Glutamatergic neuron (in vitro differentiated cells): ENCODE measurements at places on chromosomes 7 and 10. TPM values are rescaled to one million over a fixed set of nuclear protein-coding genes. Genes with fewer than 3 reads are reported as not detected.

LMTK2 gene
- total RNA-seq: 20.6 TPM

AKR1D1 gene
- not detected for total RNA-seq

DNA sequence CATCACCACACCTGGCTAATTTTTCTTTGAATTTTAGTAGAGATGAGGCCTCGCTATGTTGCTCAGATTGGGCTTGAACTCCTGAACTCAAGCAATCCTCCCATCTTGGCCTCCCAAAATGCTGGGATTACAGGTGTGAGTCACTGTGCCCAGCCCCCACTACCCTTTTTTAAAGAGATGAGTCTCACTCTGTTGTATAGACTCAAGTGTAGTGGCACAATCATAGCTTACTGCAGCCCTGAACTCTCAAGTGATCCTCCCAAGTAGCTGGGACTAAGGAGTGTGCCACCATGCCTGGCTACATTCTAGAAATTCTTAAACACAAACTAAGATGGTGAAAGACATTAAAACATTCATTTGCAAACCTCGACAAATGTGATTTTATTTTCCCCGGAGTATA, 12.6 kb downstream of the SYPL1 start:
- no peaks in the 10 kb centered on the region for H3K27me3 ChIP-seq
- no peak overlapping the region for H3K27ac ChIP-seq
- H3K4me3 ChIP-seq: no peak overlapping the region
- DNase-seq: no peak
- H3K36me3 ChIP-seq: no peaks in the 10 kb centered on the region

DNA sequence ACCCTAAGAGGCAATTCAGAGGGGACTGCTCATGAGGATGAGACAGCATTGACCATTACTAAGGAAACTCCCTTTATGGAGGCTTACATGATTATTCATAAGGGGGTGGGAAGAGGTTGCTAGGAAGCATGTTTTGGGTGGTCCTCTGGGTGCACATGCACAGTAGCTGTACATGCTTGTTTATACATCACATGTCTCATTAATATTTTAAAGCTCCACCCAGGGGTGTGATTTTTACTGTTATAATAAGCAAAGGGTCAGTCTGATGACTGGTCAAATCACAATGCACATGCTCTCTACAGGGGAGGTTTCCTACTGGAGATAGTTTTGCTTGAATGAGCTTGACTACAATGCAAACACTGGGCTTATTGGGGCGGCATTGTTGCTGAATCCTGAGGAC, 23.8 kb upstream of the PPP1R9A start:
- peaks cover 1% of the 10 kb centered on the region for H3K27me3 ChIP-seq
- no peaks in the 10 kb centered on the region for H3K36me3 ChIP-seq
- no peak overlapping the region for H3K27ac ChIP-seq
- H3K4me1 ChIP-seq: no peaks in the 10 kb centered on the region
- no peak overlapping the region for H3K4me3 ChIP-seq

DNA sequence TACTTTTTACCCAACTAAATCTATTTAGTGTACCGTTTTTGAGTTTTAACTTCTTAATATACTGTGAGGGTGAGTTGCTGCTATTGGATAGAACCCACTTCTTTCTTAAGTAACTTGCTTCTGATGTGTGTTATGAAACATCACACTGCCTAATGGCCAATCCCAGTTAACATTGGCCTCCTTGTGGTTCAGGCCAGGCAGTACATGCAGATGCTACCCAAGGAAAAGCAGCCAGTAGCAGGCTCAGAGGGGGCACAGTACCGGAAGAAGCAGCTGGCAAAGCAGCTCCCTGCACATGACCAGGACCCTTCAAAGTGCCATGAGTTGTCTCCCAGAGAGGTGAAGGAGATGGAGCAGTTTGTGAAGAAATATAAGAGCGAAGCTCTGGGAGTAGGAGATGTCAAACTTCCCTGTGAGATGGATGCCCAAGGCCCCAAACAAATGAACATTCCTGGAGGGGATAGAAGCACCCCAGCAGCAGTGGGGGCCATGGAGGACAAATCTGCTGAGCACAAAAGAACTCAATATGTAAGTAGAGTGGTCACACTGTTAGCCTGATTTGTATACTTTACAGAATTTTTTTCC, 39.7 kb downstream of the TES start:
- no peak overlapping the region for H3K4me3 ChIP-seq
- DNase-seq: peak; percentile 40
- H3K4me1 ChIP-seq: no peaks in the 10 kb centered on the region
- peaks cover 16% of the 10 kb centered on the region for H3K36me3 ChIP-seq
- peaks cover 2% of the 10 kb centered on the region for H3K27me3 ChIP-seq
- H3K27ac ChIP-seq: no peak overlapping the region

DNA sequence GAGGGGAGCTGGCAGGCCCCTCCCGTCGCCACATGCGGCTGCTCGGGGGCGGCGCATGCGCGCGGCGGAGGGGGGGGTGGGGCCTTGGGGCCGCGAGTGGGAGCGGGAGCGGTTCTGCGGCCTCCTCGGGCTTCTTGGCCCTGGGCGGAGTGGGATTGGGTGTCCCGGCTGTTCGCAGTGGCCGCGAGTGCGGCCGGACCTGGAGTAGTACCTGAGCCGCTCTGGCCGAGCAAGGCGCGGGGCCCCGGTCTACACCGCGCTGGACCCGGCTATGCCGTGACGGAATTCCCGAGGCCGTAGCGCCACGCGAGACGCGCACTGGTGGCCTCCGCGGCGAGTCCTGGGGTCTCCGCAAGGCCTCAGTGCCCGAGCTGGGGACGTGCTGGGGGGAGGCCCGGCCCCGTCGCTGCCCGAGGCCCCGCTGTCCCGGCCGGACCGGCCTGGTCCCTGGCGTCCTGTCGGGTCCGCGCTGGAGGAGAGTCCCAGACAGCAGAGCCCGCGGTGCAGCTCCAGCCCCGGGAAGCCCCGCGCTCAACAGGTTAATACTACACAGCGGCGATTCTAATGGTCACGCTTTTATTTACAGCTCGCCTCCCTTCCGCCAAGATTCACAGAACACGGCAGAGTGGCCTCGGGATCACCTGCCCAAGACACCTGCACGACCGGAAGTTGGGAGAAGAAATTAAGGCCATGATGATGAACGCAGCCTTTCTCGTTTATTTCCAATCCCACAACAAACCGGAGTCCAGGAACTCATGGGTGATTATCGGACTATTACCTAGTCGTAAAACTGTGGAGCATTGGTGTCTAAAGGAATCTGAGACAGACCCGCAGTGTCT, 671 bp upstream of the PAXIP1 start:
- DNase-seq: peak; percentile 85
- no peaks in the 10 kb centered on the region for H3K4me1 ChIP-seq
- H3K27me3 ChIP-seq: peaks cover 2% of the 10 kb centered on the region
- H3K27ac ChIP-seq: peak overlapping the region; percentile 83
- peak overlapping the region; percentile 93 for H3K4me3 ChIP-seq

MAD1L1 gene
- 57.6 TPM for total RNA-seq

- peaks cover 12% of the 10 kb centered on the region for H3K36me3 ChIP-seq
- H3K4me3 ChIP-seq: peak overlapping the region; percentile 53
- peaks cover 23% of the 10 kb centered on the region for H3K4me1 ChIP-seq
- no peak overlapping the region for H3K27ac ChIP-seq
Measured at GRCh38 chr7:128202287-128202957, 38.7 kb upstream of the LEP start.

DNA sequence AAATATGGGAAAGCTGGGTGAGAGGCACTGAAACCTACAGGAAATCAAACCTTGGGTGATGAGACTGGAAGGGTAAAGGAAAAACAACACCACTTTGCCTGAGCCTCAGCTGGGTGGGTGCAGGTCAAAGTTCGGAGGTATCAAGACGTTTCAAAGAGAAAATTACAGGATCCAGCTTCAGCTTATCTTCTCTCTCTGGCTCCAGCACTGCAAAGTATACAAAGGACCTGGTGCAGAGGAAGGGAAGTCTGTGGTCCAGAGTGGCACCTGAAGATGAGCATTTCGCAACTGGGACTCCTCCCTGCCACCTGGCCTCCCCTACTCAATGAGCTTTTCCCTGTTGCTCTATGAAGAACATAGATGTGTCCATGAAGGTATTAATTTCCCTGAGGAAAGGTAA, 6.4 kb upstream of the FXYD4 start:
- H3K36me3 ChIP-seq: no peaks in the 10 kb centered on the region
- H3K4me1 ChIP-seq: no peaks in the 10 kb centered on the region
- DNase-seq: no peak

- no peak overlapping the region for H3K27ac ChIP-seq
- H3K4me1 ChIP-seq: no peaks in the 10 kb centered on the region
- no peak for DNase-seq
- H3K36me3 ChIP-seq: no peaks in the 10 kb centered on the region
- H3K4me3 ChIP-seq: no peak overlapping the region
- H3K27me3 ChIP-seq: no peaks in the 10 kb centered on the region
Measured at GRCh38 chr7:123836656-123837055, 8.3 kb upstream of the HYAL4 start.

GRID1 gene
- 8.0 TPM for total RNA-seq

DNA sequence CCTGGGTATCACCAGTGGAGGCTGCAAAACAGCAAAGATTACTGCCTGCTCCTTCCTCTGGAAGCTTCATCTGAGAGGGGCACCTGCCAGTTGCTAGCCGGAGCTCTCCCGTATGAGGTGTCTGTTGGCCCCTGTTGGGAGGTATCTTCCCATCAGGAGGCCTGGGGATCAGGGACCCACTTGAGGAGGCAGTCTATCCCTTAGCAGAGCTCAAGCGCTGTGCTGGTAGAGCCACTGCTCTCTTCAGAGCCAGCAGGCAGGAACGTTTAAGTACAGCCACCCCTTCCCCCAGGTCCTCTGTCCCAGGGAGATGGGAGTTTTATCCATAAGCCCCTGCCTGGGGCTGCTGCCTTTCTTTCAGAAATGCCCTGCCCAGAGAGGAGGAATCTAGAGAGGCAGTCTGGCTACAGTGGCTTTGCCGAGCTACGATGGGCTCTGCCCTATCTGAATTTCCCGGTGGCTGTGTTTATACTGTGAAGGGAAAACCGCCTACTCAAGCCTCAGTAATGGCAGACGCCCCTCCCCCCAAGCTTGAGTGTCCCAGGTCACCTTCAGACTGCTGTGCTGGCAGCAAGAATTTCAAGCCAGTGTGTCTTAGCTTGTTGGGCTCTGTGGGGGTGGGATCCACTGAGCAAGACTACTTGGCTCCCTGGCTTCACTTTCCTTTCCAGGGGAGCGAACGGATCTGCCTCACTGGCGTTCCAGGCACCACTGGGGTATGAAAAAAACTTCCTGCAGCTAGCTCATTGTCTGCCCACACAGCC, 19.6 kb downstream of the SEMA3E start:
- no peak overlapping the region for H3K27ac ChIP-seq
- H3K4me1 ChIP-seq: peaks cover 5% of the 10 kb centered on the region
- no peaks in the 10 kb centered on the region for H3K27me3 ChIP-seq
- H3K4me3 ChIP-seq: no peak overlapping the region

DNA sequence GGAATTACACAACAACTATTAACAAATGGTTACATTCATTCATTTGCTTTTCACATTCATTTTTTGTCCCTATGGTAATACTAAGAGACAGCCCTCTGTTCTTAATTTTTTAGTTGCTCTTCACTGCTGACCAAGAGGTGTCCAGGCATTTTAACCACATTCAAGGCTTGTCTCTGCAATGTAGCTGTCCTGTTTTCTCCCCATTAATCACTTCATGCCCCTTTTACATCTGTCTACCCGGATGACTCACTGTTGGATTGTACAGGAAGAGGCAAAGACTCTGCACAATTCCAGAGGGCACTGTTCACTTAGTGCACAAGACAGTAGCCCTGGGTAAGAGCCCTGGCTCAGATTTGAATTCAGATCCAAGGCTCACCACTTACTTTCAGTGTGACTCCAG, 168.5 kb downstream of the NOC3L start:
- H3K4me3 ChIP-seq: no peak overlapping the region
- H3K27ac ChIP-seq: no peak overlapping the region
- H3K4me1 ChIP-seq: no peaks in the 10 kb centered on the region
- no peak for DNase-seq
- H3K36me3 ChIP-seq: no peaks in the 10 kb centered on the region
- H3K27me3 ChIP-seq: peaks cover 2% of the 10 kb centered on the region

GRCh38 chr7:20220293-20220761, 3.1 kb upstream of the MACC1 start:
- no peaks in the 10 kb centered on the region for H3K27me3 ChIP-seq
- H3K4me1 ChIP-seq: no peaks in the 10 kb centered on the region
- no peak overlapping the region for H3K27ac ChIP-seq
- DNase-seq: no peak

DNA sequence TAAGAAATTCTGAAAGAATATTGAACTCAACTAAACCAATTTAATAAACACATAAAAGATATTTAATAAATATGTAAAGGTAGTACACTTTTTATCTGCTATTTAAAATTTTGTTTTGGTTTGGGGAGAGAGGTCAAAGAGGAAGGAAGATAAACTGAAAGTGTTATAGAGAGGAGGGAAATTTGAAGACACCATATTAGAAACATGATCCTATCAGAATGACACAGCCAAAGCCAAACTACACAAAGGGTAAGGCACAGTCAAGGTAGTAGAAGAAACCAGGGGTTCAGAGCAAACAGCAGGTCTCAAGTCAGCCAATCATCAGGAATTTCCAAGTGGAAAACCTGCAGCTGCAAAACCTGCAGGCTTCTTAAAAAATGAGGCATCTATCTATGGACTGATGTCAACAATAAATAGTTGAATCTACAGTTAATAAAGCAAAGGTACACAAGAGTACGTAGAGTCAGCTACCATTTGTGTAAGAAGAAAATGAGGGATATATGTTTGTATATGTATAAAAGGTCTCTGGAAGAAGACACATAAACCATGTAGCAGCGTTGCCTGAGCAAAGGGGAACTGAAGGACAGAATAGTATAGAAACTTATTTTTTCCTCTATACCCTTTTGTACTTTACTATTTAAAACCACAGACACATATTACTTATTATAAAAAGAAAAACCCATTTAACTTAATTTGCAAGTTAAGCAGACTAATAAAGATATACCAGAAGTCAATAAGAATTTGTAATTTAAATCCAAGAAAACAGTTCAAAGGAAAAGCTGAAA, 10.0 kb downstream of the ZNF800 start:
- H3K27me3 ChIP-seq: no peaks in the 10 kb centered on the region
- H3K27ac ChIP-seq: no peak overlapping the region
- no peak for DNase-seq
- H3K4me3 ChIP-seq: no peak overlapping the region
- no peaks in the 10 kb centered on the region for H3K36me3 ChIP-seq

DNA sequence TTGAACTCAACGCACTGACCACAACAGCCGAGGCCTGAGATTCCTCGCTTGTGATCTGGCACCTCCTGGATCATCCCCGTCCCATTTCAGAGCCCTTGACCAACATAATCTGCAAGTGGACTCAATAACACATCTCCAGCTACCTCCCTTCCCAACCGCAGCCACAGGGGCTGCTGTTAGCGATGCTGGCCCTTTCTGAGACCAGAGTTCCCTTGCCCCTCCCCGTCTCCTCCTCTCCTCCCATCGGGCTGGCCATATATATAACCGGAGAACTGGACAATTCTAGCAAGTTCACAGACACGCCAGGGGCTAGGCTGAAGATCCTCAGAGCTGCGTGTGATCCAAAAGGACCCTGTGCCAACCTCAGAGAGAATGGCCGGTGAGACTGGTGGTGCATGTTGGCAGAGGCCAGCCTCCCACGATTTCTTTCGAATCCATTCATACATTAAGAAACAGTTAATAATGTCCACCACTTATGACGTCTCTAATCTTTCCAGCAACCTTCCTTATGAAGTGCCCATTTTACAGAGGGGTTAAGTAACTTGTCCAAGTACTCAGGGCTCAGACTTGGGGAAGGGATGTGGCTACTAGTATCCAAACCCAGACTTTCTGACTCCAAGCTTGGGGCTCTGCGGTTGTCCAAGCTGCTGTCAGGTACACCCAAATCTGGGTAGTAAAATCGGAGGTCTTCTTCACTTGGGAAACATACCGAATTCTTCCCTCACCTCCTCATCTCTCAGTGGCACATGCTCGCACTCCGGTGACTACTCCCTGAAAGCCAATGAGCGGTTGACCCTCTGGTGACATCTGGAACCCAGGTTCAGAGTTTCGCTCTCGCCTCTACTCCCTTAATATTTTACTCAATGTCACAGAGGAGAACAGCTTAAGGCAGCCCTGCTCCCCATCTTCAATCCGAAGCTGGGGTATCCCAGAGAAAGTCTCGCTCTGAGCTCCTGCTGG, 11.2 kb upstream of the FEZF1 start:
- peaks cover 16% of the 10 kb centered on the region for H3K4me1 ChIP-seq
- H3K36me3 ChIP-seq: peaks cover 4% of the 10 kb centered on the region
- H3K27ac ChIP-seq: no peak overlapping the region
